Myocyte (in vitro differentiated cells): ENCODE measurements at places on chromosomes 7 and 10. TPM values are rescaled to one million over a fixed set of nuclear protein-coding genes. Genes with fewer than 3 reads are reported as not detected.

GRCh38 chr10:34651416-34652195, 163.5 kb downstream of the PARD3 start:
- DNase-seq: no peak

- DNase-seq: no peak
Observed at GRCh38 chr10:78953799-78954297, 114.9 kb upstream of the ZMIZ1 start.

DPP6 gene
- not detected in 2 replicates for total RNA-seq

TSPAN15 gene
- total RNA-seq: 5.5 and 13.2 TPM in 2 replicates

DUSP5 gene
- 6.4 and 10.0 TPM in 2 replicates for total RNA-seq
